ENCODE measurements at places on chromosomes 6 and 20.

- DNase-seq: no peak
Measured at GRCh38 chr20:34377072-34377847, 14.2 kb downstream of the ITCH start.

- no peak for DNase-seq
Measured at GRCh38 chr6:15287670-15288375, 42.0 kb downstream of the JARID2 start.

GRCh38 chr6:169190144-169190584 lies 63.5 kb downstream of the THBS2 start:
- DNase-seq: no peak

- no peak for DNase-seq
Measured at GRCh38 chr6:104421650-104422049, 438.1 kb downstream of the HACE1 start.

DNA sequence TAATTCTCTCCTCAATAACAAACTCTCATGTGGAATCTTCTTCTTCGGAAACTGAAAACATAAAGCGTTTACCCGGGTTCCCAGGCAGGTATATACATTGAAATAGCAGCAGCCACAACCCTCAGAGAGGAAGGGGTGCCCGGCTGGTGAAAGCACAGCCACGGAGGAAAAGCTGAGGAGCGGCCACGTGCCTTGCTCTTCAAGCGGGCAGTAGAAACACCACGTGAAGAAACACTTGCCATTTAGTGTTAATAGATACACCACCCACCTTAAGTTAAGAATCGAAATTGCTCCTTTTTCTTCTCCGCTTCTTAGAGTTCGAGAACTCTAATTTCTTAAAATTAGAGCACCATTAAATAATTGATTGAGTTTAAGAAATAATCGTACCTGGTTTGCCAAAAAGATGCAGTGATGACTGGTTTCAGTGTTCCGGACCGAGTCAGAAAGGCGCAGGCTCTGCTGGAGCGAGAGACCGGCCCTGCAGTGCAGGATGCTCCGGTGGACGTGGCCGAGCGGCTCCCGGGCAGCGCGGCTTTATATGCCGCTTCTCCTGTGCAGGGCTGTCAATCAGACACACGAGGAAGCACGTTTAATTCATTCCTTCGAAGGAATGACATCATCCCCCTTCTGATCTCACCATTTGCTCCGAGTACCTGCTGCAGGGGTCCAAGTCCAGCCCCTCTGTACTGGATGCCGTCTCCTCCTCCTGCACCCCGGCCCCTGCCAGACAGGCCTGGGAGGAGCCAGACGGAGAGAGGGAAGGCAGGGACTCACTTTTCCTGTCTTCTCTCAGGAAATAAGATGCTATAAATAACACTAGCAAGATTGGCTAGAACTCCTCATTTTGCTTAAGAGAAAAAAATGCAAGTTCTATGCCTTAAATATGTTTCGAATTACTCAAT lies at the start of gene THBS2:
THBS2 (minus strand) TSS at position 510 of the 902 bp plus-strand sequence. CDS start 3,062 bp downstream, outside the sequence.
- DNase-seq: no peak

- DNase-seq: no peak
Measured at GRCh38 chr6:125584468-125584939, 164.9 kb upstream of the HEY2 start.

DNA sequence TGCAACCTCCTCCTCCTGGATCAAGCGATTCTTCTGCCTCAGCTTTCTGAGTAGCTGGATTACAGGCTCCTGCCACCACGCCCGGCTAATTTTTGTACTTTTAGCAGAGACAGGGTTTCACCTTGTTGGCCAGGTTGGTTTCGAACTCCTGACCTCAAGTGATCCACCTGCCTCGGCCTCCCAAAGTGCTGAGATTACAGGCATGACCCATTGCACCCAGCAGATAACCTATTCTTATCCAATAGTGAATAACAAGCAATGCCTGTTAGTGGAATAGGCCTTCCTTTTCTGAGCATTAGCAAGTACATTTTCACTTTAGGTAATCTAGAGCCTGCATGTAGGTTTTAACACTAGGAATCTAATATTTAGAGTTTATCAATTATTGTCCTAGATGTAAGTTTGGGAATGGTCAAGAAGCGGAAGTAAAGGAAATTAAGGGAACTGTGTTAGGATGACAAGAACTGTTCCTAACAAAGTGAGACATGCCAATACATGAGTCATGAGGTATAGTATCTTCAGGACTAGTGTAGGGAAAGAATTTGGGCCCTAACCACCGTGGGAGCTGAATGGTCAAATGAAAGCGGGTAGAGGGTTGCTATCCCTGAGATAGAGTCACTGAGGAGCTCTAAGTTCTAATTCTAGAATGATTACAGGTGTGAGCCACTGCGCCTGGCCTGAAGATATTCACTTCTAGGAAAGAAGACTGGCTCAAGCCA lies 15.0 kb downstream of the BLTP3A start:
- DNase-seq: no peak

GRCh38 chr6:74574794-74575193 lies 631.1 kb downstream of the COL12A1 start:
- no peak for DNase-seq

DNA sequence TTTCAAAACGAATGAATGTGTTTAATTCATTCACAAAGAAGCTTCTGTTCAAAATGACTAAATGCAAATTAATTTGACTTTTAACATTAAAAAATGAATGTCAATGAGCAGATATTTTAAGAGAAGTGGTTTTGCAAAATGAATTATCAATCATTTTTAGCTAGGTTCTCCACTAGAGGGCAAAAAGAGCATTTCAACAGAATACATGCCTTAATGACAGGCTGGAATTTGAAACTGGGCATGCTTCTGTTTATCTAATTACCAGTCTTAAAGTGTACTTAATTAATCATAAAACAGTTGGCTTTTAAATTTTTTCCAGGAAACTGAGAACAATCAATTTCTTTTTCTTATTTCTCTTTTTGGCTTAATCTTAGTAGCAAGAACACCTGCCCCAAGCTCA lies 63.8 kb upstream of the TINAG start:
- DNase-seq: no peak

- DNase-seq: no peak
Measured at GRCh38 chr6:142823256-142823902, 121.6 kb downstream of the HIVEP2 start.

DNA sequence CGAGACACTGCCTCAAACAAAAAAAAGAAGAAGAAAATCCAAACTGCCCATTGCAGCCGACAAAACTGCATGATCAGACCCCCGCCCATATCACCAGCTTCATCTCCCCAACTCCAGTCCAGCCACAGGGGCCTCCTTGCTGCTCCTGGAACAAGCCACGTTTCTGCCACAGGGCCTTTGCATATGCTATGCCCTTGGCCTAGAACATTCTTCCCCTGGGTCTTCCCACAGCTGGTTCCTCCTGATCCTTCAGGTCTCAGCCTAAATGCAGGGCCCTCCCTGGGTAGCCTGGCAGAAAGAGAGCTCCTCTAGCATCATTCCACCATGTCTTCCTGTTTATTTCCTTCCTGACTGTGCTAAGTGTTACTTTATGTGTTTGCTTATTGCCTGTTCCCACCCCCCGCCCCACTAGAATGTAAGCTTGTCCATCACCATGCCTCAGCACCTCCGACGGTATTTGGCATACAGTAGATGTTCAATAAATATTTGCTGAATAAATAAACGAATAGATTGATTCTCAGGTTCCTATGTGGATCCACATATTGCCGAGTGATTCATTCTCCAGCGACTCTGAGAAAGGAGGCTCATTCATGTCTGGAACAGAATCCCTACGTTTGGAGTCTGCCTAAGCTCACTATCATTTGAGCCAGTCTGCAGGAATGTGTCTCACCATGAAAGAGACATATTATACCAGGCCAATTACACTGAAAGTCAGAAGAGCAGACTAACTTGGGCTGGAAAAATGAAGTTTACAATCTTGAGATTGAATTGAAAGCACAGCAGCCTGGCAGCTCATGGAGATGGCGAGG lies 56.1 kb downstream of the NFATC2 start:
- no peak for DNase-seq

- no peak for DNase-seq
Measured at GRCh38 chr6:15481390-15482291, 181.2 kb downstream of the DTNBP1 start.

- no peak for DNase-seq
Measured at GRCh38 chr20:1264727-1265126, 1.4 kb upstream of the SNPH start.
